ENCODE measurements at places on chromosomes 12 and 14.

GRCh38 chr12:100031836-100032235 is 47.1 kb upstream of the ANKS1B start:
- DNase-seq: no peak

GRCh38 chr12:72207486-72208409 is 64.4 kb upstream of the TRHDE start:
- no peak for DNase-seq

DNA sequence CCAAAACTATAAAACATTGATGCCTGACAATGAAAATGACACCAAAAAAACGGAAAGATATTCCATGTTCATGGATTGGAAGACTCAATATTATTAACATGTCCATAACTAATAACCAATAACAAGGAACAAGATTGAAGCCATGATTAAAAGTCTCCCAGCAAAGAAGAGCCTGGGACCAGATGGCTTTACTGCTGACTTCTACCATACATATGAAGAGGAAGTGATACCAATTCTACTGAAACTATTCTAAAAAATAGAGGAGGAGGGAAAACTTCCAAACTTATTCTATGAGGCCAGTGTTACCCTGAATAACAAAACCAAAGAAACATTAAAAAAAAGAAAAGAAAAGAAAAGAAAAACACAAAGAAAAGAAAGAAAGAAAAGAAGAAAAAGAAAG is 54.6 kb upstream of the ATF7IP start:
- no peak for DNase-seq

DNA sequence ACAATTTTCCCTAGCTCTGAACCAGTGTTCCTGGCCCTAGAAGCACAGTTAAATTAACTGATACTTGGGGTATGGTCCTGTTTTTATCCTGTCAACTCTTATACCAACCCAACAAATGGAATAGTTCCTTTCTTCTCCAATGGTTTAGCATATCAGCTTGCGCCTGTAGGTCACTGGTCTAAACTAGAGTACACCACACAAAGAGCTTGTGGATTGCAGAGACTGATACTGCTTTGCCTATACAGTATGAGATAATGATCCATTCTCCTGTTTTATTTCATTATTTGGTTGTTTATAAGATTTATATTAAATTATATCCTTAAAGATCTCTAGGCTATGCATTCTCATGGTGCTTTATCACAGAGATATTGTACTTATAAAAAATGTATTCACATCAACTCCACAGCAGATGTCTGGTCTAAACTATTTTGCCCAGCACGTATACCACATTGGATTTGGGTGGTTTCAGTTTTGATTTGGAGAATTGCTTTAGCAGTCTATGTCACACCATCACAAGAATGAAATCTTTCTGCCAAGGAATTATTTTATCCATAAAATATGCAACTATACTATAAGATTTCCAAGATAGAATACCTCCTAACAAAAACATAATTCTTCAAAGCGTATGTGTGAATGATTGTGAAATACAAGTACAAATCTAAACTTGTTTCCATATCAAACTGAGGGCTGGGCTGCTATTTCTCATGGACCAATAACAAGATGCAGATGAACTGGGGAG is 142.1 kb downstream of the SLC16A7 start:
- DNase-seq: no peak

DNA sequence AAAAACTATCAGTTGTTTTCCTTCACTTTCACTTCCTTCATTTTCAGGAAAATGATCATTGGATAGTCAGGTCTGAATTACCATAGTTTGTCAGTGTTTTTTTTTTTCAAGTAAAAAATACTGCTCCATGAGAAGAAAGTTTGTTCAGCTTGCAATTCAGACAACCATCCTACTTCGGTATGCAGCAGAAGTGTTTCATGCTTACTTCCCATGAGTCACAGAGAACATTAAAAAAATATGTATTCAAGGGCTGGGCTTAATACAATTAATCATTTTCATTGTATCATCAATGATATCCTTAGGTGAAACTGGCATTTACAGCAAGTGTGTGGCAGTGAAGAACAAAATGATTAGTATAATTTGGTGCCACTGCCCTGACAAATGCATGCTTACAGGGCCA is 21.6 kb downstream of the PYM1 start:
- no peak for DNase-seq

DNA sequence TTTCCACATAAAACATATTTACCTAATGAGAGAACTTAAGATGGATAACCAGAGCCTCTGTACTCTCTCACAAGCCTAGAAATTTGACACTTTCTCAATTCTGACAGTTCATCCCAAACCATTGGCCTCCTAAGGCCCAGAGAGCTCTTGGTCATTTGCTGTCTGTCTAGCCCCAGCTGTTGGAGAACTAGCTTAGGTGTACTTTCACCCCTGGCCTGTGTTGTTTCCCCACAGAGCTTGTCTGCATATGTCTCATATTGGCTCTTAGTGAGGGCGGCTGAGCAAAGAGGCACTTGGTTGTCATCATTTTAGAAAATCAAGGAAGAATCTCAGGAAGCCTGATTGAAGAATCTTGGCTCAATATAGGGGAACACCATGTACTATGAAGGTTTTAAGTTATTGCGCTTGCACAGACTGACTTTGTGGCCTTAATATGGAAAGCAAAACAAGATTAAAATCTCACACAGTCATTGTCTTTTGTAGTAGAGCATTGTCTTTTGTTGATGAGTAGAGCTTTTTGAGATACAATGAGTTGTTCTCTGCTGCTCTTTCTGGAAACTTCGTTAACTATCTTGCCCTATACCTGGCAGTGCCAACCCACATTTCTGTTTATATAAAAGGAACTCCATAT is 324.6 kb downstream of the RAD51B start:
- no peak for DNase-seq

DNA sequence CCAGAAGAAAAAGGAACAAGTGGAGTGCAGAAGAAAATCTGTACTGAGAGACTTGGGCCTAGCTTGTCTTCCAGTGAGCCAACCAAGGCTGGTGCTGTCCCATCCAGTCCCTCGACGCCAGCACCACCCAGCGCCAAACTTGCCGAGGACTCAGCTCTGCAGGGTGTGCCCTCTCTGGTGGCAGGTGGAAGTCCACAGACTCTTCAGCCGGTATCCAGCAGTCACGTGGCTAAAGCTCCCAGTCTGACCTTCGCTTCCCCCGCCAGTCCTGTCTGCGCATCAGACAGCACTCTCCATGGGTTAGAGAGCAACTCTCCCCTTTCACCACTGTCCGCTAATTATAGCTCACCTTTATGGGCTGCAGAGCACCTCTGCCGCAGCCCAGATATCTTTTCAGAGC is 15.6 kb downstream of the CIPC start:
- no peak for DNase-seq

- DNase-seq: no peak
Observed at GRCh38 chr14:35020713-35021112, 25.4 kb upstream of the FAM177A1 start.

- DNase-seq: no peak
Observed at GRCh38 chr12:10115311-10115710, 14.7 kb downstream of the CLEC7A start.

DNA sequence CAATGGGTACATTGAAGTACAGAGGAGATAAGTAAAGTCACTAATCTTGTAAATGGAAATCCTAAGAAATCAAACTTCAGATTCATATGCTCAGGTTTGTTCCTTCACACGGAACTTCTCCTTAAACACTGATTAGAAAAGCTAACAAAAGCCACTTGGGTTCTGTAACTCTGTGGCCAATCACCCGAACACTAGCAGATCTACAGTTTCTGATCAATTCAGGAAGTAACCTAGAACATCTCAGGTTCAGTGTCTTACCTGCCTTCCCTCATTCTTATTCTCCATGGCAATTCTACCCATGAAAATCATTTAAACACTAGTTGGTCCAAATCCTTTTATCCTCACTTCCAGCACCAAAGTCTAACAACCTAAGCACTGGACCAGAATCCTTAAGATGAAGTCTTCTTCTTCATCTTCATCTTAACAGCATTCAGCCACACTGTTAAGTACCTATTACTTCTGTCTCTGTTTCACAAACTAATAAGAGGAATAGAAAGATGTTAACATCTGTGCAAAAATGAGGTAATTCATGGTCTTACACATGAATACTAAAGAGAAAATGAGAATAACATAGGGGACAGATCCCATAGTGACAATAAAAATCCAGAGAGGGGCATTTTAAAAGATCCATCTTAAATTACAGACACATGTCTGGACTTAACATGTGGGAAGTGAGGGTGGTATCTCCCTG is 184.5 kb downstream of the SSPN start:
- DNase-seq: no peak

DNA sequence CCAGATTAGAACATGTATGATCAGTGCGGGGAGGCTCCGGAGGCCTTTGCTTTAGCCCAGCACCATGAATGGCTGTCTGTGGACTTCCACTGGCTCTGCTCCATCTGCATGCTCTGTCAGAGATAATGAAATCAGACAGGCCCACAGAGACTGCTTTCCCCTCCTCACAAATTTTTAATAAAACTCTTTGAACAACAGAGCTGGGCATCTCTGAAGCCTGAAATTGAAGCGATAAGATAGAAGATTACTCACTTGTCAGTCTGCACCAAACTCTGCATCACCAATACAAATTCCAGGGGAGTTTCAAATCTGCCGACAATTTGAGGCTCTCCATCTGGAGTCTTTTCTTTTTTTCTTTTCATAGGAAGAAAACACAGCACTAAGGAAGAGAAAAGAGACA is 110.0 kb downstream of the DYRK2 start:
- DNase-seq: no peak

GRCh38 chr12:82910246-82910893 is 223.7 kb downstream of the TMTC2 start:
- DNase-seq: no peak

GRCh38 chr12:65355461-65355860 is 77.0 kb downstream of the MSRB3 start:
- no peak for DNase-seq

DNA sequence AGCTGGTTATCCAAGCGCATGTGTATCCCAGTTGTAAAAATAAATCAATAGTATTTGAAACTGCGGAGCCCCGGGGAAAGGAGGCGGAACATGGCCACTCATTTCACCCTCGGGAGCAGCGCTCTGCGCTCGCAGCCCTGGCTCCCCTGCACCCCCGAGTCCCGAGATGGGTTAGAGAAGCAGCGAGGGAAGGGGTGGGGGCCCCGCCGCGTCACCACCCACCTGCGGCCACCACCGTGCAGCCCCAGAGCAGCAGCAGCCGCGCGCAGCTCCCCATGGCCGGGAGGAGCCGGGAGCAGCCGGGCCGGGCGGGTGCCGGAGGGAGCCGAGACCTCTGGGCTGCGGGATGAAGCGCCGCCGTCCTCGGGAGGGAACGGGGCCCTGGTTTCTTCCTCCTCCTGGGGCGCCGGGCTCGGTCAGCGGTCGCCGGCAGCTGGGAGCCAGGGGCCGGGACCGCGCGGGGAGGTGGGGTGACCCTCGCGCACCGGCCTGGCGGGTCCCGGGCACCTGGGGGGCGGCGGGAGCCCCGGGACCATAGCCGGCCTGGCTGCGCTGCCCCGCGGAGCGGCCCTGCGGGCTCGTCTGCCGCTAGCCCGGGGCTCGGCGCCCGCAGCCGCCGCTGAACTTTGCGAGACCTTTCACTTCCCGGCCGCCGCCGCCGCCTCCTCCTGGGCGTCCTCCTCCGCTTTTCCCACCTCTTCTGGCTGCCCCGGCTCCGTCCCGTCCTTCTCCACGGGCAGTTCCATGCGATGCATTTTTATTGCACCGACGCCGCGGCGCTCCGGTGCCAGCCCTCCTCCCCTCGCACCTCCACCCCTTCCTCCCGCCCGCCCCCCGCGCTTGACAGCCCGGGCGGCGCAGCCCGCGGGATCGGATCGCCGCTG is at the start of gene NTN4:
NTN4 (minus strand) TSS at position 732 of the 884 bp plus-strand sequence; CDS start at position 277, 455 bp downstream.
- peak; percentile 14 for DNase-seq

DNA sequence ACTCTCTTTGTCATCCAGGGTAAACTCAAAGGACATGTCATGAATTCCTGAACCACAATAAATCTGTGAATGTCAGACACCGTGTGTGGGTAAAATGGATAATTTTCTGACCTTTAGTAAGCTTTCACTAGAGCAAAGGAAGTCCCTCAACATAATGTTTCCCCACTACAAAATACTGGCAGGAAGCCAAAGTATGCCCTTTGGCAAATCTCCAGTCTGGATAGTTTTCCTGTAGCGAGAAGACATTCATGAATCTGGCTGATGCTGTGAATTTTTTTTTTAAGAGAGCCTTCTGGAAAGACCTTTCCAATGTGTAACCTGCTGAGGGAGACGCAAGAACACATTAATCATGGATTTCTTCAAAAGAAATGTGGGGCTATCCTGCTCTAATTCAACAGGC is 389.6 kb upstream of the DDHD1 start:
- DNase-seq: no peak

GRCh38 chr12:119565404-119565803 is 28.2 kb upstream of the TMEM233 start:
- DNase-seq: no peak

DNA sequence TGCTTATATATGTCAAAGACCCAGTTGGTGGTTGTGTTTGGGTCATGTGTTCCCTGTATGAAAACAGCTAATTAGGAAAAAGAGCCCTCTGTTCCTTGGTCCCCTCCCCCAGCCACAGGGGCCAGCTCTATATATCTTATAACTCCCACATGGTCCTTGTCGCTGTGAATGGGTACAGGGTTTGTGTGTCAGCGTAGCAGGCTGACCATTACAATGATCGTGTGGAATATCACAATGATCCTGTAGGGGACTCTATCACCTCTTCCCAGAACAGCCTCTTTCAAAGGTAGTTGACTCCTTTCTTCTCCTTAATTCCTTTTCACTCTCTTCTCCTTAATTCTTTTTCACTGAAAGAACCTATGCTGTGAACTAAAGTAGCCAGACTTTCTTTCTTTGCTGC is 51.6 kb upstream of the RIC8B start:
- no peak for DNase-seq

DNA sequence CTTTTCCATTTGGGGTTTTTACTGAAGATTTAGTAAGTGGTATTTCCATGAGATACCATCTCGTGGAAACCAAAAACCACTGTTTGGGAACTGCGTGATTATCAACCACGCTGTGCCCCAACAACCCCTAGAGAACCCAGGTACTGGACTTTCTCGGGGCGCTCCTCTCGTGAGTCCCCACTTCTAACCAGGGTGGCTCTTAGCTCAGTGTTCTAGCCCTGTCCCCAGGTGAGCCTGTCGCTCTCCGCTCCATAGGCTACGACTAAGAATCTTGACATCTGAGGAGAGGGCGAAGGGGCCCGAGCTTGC is 686 bp downstream of the MCRS1 start:
- no peak for DNase-seq

DNA sequence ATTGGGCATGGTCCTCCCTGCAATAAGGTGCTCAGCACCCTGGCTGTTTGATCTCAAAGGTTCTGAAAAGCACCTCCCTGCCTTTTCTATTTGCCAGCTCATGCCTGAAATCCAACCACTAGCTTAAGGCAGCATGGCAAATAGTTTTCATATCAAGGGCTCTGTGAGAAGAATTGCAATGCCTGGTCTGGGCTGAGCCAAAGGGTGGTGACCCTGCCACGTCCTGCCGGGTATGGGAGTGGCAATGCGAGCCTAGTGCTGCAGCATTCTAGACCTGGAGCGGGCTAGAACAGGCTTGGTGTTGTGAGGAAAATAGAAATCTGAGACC is 2.3 kb upstream of the SCNN1A start:
- DNase-seq: no peak

DNA sequence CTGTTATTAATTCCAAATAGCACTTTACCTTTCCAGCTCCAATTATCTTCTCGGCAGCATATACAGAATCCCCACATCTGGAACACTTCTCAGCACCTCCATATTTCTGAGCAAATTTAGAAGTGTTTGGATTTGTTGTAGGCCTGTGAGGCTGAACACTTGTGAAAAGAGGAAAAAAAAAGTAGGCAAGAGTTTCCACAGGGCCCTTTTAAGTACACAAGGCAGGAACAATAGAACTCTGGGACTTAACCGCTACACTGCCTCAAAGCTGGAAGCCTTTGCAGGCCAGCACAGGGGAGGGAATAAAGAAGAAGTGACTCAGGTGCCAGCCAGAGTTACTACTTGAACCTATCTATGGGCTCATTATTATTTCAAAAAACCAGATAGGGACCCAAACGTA is 18.6 kb downstream of the CSRP2 start:
- no peak for DNase-seq
